ENCODE measurements at places on chromosomes 2 and 18.

GRCh38 chr2:6977113-6977741 lies 60.0 kb downstream of the RNF144A start:
- DNase-seq, result no peak

DNA sequence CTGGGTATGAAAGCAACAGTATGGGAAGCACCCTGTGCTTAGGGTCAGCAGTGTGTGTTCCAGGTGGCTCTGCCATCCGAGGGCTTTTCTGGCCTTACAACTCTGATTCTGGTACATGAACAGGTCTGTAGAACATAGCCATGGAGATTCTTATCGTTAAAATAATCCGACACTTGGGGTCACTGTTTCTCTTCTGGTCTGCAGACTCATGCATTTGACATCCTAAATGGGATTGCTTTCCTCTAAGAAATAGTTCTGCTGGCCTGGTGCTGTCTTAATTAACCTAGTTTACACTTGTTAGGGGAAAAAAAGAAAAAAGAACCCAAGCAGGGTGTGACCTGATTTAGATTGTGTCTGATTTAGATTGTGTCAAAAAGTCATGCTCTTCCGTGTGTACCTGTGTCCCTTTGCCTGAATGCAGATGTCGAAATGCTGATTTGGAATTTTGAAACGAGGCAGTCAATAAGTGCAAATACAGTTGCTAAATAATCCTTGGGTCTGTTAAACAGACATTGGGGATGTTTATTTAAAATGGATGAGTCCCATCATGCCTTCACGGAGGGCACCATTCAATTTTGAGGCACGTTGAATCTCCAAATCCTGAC lies 59.6 kb downstream of the TRPM8 start:
- no peak for DNase-seq

DNA sequence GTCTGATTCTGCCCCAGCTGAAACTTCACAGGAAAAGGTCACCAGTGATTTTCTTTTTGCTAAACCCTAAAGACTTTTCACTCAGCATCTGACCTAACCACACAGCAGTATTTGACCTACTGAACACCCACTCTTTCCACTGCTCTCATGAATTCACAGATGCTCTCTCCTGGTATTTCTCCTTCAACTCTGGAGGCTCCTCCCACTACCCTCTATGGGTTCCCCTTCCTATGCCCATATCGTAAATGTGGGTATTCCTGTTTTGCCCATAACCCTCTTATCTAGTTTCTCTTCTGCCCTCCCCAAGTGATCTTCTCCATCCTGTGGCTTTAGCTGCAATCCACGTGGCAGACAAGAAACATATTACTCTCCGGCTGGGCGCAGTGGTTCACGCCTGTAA lies 7.6 kb downstream of the PLEKHM3 start:
- DNase-seq, result no peak

- no peak for DNase-seq
These were observed 141.6 kb upstream of the RIOK3 start for GRCh38 chr18:23311351-23312121.

- DNase-seq, result peak; percentile 50
These were observed 456 bp downstream of the DOK1 start for GRCh38 chr2:74554820-74555531.

DNA sequence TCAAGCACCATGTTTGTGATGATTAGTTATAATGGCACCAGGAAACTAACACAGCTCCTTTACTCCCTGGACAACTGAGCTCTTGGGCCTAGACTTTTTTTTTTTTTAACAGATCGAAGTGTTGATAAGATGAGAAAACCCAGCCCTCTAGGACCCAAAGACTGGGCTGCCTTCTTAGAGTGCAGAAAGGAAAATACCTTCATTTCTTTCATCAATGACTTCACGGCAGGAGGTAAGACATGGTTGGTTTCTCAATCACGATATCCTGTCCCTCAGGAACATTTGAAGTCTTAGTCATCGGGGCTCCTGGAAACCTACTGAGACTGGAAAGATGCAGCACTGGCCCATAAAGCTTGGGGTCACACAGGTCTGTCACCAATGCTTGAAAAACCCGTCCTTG lies 84.7 kb downstream of the TNFRSF11A start:
- no peak for DNase-seq

GRCh38 chr2:203796248-203797010 lies 71.1 kb upstream of the CTLA4 start:
- no peak for DNase-seq

DNA sequence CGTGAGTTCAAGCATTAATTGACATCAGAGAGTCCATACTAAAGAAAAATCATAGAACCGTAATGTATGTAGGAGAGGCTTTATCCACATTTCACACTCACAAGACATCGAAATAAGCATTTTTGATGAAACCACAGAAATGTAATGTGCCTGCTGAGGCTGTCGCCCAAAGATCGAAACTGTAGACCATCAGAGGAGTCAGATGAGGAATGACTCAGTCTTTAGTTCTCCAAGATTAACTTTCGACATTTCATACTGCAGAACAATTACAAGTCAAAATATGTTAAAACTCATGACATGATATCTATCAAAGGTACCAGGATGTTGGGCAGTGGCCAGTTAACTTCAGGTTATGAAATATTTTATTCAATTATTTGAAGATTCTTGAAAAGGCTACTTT lies 79.6 kb downstream of the RAB31 start:
- DNase-seq, result no peak

- no peak for DNase-seq
These were observed 326.7 kb downstream of the MTX2 start for GRCh38 chr2:176595986-176596385.

DNA sequence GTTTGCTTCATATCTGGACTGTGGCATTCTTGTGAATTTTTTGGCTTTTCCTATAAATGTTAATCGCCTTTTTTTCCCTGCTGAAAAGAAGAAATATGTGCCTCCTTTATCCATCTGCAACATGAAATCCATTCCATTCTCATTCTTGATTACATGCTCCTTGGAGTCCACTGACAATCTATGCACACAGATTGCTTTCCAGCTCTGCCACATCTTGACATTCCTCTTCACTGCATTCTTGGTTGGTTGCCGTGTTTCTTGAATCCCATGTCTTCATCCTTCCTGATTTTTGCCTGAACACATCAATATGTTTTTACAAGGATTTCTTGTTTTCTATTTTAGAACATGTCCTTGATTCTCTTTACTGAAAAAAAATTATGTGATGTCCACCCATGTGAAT lies 26.7 kb upstream of the BIRC6 start:
- DNase-seq, result no peak

DNA sequence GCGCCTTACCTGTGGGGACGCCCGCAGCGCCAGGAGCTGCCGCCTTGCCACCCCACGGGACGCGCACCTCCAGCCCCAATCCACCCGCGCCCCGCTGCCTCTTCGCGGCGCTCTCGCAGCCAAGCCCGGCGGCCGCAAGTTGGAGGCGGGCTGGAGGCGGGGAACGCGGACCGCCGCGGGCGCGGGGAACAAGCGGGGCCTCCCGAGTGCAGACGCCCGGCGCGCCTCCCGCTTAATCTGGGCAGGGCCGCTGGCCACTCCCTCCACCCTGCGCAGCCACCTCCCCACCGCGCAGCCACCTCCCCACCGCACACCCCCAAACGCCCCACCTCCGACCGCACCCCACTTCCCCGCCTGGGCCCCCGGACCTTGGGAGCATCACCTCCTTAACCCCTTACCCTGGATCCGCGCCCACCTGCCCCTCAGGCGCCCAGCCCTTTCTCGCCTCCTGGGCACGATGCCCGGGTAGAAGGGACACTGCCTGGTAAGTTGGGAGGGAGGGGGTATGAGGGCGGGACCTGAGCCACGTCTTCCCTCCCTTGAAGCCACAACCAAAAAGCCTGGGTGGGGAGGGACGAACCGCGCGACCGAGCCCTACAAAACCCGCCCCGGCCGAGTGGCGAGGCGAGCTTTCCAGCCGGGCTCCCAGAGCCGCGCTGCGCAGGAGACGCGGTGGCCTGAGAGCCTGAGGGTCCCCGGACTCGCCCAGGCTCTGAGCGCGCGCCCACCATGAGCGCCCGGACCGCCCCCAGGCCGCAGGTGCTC lies at the start of the genes COL4A3 and COL4A4:
TSS of gene COL4A3 (plus strand) at position 627 of the 765 bp plus-strand sequence. CDS start at position 730, 103 bp downstream.
TSS of gene COL4A4 (minus strand) at position 208 of the 765 bp plus-strand sequence. CDS start 16,722 bp downstream, outside the sequence.
- peak; percentile 54 for DNase-seq

DNA sequence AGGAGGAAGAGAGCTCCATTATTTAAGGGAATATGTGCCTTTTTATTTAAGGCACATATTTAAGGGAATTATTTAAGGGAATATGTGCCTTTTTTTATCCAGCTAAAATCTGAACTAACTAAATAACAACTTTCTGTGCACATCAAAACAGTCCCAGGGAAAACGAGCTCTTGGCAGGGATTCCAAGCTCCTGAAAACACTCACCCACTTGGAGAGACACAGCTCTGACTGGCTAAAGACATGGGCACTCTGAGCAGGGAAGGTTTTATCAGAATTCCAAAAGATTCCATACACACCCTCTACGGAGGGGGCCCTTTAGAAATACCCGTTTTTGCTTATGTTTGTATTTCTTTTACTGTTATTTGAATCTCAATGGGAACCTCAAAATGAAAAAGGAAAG lies 181.0 kb downstream of the ZNF516 start:
- DNase-seq, result no peak

GRCh38 chr2:69449906-69450305 lies 12.7 kb upstream of the NFU1 start:
- no peak for DNase-seq

GRCh38 chr2:1140389-1141003 lies 189.8 kb downstream of the SNTG2 start:
- DNase-seq, result peak; percentile 35

GRCh38 chr2:166417669-166418068 lies 41.9 kb upstream of the SCN9A start:
- DNase-seq, result no peak

DNA sequence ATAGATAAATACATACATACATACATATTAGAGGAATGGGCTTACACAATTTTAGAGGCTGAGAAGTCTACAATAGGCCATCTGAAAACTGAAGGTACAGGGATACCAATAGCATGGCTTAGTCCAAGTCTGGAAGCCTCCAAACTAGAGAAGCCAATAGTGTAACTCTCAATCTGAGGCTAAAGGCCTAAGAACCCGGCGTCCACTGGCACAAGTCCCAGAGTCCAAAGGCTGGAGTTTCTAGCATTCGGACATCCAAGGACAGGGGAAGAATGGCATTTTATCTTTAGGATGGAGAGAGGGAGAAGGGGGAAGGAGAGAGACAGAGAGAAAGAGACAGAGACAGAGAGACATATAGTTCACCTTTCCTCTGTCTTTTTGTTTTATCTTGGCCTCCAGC lies 63.7 kb upstream of the SYT4 start:
- DNase-seq, result no peak

GRCh38 chr2:235555371-235555770 lies 61.5 kb downstream of the AGAP1 start:
- no peak for DNase-seq

DNA sequence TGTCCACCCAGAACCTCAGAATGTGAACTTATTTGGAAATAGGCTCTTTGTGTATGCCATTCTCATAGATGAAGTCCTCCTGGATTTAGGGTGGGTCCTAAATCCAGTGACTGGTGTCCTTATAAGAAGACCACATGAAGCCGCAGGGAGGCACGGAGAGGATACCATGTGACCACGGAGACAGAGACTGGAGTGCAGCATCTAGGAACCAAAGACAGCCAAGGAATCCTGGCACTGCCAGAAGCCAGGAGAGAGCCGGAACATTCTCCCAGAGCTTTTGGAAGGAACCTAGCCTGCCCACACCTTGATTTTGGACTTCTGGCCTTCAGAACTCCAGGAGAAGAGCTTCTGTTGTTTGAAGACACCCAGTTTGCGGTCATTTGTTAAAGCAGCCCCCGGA lies 49.7 kb downstream of the ARL4C start:
- no peak for DNase-seq

Data from activated B cell treated with CpG ODN at 0.5 μM for 24 hours (primary cell).